ENCODE measurements at places on chromosomes 3 and 15. TPM values are rescaled to one million over a fixed set of nuclear protein-coding genes. Genes with fewer than 3 reads are reported as not detected.
A peak's percentile ranks its signal among the peaks of the same experiment; 100 is the strongest.

Gene LMCD1
- 541 TPM for total RNA-seq

Gene TTBK2
- total RNA-seq, result 23.0 TPM

DNA sequence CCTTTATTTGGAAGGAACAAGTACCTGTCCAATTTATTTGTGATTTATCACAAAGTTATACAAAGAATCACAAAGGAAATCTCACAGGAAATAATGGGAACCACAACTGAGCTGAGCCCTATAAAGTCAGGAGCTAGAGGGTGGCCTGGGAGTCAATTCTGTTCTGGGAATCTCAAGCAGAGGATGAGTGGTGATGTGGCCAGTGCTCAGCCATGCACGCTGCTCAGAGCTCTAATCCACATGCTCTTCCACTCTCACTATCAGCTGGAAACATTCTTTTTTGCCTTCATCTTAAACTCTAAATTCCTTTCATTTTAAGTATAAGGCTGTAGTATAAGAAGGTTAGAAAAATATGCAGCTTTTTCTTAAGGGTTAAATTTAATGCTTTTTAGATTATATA lies 36.6 kb downstream of the UACA start:
- DNase-seq, result no peak
- H3K36me3 ChIP-seq, result no peaks in the 10 kb centered on the region
- no peaks in the 10 kb centered on the region for H3K27me3 ChIP-seq
- H3K4me3 ChIP-seq, result no peak overlapping the region

DNA sequence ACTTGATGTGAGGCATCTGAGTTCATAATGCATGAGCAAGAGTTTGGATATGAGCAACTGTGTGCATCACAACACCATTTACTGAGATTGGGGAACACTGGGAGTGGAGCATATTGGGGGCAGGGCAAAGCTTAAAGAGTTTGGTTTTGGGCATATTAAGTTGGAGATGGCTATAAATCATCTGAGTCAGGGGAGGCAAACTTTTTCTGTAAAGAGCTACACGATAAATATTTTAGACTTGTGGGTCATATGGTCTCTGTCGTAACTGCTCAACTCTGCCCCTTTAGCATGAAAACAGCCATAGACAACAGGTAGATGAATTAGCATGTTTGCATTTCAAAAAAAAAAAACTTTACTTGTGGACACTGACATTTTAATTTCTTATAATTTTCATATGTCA lies 20.0 kb downstream of the ENTPD3 start:
- H3K4me1 ChIP-seq, result no peaks in the 10 kb centered on the region
- H3K4me3 ChIP-seq, result no peak overlapping the region
- H3K27me3 ChIP-seq, result no peaks in the 10 kb centered on the region
- no peak overlapping the region for H3K27ac ChIP-seq

- DNase-seq, result no peak
- no peaks in the 10 kb centered on the region for H3K36me3 ChIP-seq
- H3K27ac ChIP-seq, result no peak overlapping the region
- H3K27me3 ChIP-seq, result no peaks in the 10 kb centered on the region
- H3K4me1 ChIP-seq, result peaks cover 45% of the 10 kb centered on the region
- H3K4me3 ChIP-seq, result no peak overlapping the region
Observed at GRCh38 chr3:133944181-133944580, 48.5 kb upstream of the RAB6B start.

DNA sequence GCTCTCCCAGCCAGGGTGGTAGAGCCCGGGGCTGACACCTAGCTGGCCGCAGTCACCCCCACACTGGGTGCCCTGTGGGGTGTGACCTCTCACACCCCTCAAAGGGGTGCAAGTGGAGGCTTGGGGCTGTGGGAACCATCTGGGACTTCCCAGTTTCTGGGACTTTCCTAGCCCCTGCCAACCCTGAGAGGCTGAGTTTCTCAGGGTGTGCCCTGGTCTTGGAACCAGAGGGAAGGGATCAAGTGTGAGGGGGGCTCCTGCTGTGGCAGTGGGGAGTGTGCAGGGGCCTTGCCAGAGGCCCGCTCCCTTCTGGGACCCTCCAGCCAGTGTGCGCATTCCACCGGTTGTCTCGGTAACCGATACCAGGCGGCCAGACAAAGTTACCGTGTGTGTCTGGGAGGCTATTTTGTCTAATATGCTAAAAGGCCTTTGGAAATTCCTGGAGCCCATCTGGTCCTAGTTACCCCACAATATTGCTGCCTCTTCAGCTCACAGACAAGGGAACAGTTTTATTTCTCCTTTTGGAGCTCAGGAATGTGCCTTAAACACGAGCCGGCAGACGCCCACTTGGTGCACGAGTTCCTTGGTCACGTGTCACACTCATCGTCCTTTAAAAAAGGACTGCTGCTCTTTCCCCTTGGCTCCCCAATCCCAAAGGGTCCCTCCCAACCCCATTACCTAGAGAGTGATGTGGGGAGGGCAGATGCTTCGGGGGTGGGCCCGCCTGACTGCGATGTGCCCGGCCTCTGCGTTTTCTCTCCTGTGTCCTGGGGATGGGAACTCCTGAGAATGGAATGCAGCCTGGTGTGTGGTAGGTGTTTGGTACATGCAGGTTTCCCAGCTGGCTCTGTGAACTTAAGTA lies 33.2 kb downstream of the HDAC11 start:
- H3K4me1 ChIP-seq, result no peaks in the 10 kb centered on the region
- no peak overlapping the region for H3K4me3 ChIP-seq
- H3K36me3 ChIP-seq, result no peaks in the 10 kb centered on the region
- no peak overlapping the region for H3K27ac ChIP-seq
- H3K27me3 ChIP-seq, result no peaks in the 10 kb centered on the region

GRCh38 chr3:12681089-12681942 lies 17.4 kb upstream of the RAF1 start:
- no peak overlapping the region for H3K4me3 ChIP-seq
- no peaks in the 10 kb centered on the region for H3K27me3 ChIP-seq
- peaks cover 23% of the 10 kb centered on the region for H3K4me1 ChIP-seq
- H3K27ac ChIP-seq, result peak overlapping the region; percentile 61
- no peak for DNase-seq

DNA sequence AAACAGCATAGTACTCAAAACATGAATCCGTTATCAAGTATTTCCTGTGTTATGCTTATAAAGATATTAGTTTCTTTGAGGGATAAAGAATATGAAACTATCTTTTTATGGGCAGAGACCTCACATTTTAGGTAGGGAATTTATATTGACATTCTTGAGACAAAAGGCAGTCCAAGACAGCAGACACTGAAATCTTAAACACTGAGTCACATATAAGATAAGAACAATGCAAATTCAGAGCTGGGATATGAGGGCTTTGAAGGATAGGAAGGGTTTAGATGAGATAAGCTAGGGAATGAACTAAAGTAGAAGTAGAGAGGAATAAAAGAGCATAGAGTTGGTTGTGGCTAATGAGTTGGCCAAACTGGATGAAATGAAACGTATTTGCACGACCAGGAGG lies 58.4 kb downstream of the ASTE1 start:
- no peak overlapping the region for H3K27ac ChIP-seq
- no peaks in the 10 kb centered on the region for H3K27me3 ChIP-seq
- no peak for DNase-seq
- H3K36me3 ChIP-seq, result no peaks in the 10 kb centered on the region
- H3K4me3 ChIP-seq, result no peak overlapping the region
- H3K4me1 ChIP-seq, result no peaks in the 10 kb centered on the region

DNA sequence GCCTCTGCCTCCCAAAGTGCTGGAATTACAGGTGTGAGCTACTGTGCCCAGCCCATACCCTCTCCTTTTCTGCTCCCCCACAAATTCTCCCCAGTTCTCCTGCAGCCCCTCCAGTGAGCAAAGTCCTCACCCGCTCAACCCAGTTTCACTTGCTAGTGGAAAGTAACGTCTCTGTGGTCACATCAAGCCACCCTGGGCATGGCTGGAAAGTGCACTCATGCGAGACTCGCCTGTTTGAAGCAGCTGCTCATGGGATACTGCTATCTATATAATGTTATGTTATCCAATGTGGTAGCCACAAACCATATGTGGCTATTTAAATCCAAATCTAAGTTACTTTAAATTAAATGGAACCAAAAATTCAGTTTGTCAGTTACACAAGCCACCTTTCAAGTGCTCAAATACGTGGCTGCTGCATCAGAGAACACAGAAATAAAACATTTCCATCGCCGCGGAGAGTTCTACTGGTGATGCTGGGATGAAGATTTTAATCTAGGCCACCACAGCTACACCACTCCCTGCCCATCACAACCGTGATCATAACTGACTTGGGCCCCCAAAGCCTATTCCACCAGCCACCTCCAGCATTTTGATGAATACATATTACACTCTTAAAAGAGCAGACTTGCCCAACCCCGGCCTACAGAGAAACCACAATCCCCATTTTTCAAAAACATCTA lies 119.4 kb downstream of the LIPC start:
- no peak for DNase-seq
- peaks cover 35% of the 10 kb centered on the region for H3K4me1 ChIP-seq

GRCh38 chr3:31230425-31231223 lies 302.1 kb upstream of the STT3B start:
- no peak overlapping the region for H3K27ac ChIP-seq
- no peak overlapping the region for H3K4me3 ChIP-seq
- H3K4me1 ChIP-seq, result no peaks in the 10 kb centered on the region
- H3K36me3 ChIP-seq, result no peaks in the 10 kb centered on the region
- H3K27me3 ChIP-seq, result no peaks in the 10 kb centered on the region
- no peak for DNase-seq

GRCh38 chr3:168047190-168047795 lies 48.4 kb downstream of the GOLIM4 start:
- H3K27me3 ChIP-seq, result no peaks in the 10 kb centered on the region
- no peak overlapping the region for H3K27ac ChIP-seq
- no peak overlapping the region for H3K4me3 ChIP-seq
- H3K36me3 ChIP-seq, result no peaks in the 10 kb centered on the region
- no peak for DNase-seq

GRCh38 chr15:33506781-33507296 lies 196.1 kb downstream of the RYR3 start:
- H3K4me3 ChIP-seq, result no peak overlapping the region
- H3K27ac ChIP-seq, result no peak overlapping the region
- DNase-seq, result no peak
- no peaks in the 10 kb centered on the region for H3K4me1 ChIP-seq

Data from psoas muscle (tissue), 8 donors.